ENCODE measurements at places on chromosomes 2 and 18.
A peak's percentile ranks its signal among the peaks of the same experiment; 100 is the strongest.

DNA sequence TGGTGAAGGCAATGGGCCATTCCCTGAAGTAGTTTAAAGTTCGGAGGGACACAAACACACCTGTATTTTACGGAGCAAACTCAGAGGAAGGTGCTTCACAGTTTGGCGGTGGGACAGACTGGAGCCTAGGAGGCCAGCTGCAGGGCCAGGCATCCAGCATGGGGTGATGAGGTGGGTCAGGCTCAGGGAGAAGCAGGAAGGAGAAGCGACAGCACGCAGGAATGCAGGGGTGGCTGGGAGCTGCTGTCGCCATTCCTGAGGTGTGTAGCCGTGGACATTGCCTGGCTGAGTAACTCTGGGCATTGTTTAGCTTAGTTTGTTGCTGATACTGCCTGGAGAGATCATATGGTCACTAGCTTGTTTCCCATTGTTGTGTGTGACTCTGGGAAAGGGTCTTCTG, 35.8 kb upstream of the METTL21A start:
- DNase-seq, result no peak

- no peak for DNase-seq
Observed at GRCh38 chr2:68920481-68921170, 32.1 kb downstream of the GKN2 start.

DNA sequence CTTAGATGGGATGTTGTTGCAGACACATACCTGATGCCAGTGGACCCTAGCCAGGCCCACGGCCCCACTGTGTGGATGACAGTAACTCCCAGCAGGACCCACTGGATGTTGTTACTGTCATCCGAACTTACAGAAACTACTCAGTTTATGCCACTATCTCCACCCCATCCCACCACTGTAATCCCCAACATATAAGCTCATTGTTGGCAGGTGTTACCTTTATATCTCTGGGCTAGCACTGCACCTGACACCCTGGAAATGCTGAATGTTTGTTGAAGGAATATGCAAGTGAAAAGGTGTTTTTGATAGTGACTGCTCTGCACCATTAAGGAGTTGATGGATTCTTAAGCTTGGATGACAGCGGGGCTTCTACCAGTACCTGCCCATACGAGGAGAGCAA, 133.5 kb upstream of the ASB18 start:
- no peak for DNase-seq

DNA sequence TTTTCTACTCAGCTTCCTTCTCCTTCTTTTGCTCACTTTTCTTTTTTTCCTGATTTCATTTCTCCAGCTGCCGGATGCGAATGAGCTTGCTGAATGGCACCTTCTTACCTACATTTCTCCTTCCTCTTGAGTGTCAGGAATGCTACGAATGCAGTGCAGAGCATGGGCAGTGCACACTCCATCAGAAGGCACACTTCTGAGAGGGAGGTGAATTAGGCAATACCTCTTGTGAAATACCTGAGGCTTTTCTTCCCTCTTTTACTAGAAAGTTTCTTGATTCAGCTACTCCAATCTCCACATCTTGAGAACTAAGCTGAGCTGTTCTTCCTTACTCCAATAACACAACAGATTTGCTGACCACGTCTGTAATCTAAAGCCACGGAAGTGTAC, 51.1 kb downstream of the PLEKHM3 start:
- DNase-seq, result no peak

DNA sequence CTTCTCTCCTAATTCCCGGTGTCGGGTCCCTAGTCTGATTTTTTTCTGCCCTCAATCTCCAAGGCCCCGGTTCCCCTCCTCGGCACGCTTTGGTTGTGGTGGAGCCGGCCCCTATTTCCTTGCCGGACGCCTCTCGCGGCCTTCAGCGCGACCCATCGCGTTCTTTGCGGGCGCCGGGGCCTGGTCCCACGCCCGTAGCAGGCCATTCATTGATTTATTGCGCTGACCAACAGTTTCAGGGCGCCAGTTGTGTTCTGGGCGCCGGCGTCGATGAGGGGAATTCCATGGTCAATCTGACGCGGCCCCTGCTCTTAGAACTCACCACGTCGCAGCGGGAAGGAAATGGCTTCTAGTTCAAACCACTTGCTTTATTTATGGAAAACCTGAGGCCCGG, 396 bp downstream of the CNOT9 start:
- peak; percentile 44 for DNase-seq

- no peak for DNase-seq
Observed at GRCh38 chr2:102486941-102487702, 14.1 kb downstream of the SLC9A4 start.

- DNase-seq, result no peak
Observed at GRCh38 chr2:42504364-42505230, 10.8 kb upstream of the KCNG3 start.

DNA sequence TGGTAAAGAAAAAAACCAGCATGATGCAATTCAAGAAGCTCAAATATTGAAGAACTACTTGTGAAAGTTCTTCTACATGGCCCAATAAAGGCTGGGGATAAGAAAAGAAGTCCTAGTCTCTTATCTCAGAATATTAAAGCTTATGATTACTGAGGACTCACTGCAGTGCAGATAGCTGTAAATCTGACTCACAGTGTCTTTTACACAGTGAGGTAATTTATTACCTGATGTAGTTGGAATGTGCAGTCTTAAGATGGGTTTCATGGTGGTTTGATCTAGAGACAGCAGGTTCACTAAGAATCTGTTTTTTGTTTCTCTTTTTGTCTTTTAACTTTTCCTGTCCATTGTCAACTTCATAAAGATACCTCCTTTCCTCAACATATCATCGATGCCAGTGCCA, 484.0 kb upstream of the MAP2 start:
- no peak for DNase-seq

GRCh38 chr2:41972819-41973218, 75.0 kb upstream of the PKDCC start:
- no peak for DNase-seq

- no peak for DNase-seq
Observed at GRCh38 chr2:10947005-10947440, 35.3 kb downstream of the KCNF1 start.
